ENCODE measurements at places on chromosomes 4 and X.

DNA sequence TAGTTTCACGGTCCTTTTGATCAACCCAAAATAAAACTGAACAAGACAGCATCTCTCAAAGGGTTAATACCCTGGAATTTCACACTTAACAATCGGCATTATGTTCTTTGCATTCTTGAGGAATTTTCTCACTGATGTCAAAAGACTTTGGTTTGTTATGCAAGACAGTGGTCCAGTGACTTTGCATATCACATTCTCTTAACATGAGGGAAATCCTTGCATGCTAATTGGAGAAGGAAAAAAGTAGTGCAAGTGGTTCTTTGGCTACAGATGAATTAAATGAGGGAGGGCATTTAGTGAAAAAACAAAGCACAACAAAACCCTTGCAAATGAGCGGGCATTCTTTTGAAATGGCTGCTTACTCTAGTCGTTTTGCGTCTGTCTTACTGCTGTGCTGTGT is 105.1 kb upstream of the LIMCH1 start:
- DNase-seq, result no peak

DNA sequence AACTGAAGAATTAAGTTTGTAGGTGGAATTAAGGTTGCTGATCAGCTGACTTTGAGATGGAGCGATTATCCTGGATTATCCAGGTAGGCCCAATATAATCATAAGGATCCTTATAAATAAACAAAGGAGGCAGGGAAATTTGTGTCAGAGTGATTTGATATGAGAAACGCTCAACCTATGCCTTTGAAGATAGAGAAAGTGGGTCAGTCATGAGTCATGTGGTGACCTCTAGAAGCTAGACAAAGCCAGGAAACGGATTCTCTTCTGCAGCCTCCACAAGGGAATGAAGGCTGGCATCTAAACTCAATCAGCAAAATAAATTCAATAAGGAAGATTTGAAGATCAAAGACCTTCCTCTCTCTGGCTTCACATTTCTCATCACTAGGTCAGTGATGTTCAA is 41.5 kb upstream of the SMIM10 start:
- DNase-seq, result no peak

DNA sequence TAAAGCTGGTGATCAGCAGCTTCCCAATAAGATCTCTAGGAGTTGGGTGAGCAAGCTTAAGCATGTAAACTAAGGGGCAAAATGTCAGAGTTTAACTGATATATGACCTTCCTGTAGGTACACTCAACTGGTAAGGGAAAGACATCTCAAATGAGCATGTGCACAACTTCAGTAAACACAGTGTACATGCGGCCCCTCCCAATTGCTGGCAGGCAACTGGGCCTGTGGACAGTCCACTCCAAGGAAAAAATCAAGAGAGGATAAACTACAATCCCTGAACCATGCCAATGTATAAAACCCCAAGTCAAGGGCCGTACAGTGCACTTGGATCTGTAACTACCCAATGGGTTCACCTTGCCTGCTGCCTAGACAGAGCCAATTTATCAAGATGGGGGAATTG is 4.9 kb upstream of the NAA11 start:
- no peak for DNase-seq

DNA sequence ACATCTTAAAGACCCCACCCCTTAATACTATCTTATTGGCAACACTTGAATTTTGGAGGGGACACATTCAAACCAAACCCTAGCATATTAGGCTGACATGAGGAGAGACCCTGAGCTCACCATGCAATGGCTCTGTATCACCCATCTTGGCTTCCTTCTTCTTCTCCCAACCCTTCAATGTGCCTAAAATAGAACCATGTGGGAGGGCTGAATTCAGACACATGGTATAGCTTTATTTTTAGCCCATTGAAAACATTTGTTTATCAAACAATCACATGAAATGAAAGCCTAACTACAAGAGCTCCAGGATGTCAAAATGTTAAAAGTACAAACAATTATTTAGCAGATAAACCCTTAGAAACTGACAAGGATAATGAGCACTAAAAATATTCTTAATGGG is 81.6 kb downstream of the RASL11B start:
- no peak for DNase-seq

DNA sequence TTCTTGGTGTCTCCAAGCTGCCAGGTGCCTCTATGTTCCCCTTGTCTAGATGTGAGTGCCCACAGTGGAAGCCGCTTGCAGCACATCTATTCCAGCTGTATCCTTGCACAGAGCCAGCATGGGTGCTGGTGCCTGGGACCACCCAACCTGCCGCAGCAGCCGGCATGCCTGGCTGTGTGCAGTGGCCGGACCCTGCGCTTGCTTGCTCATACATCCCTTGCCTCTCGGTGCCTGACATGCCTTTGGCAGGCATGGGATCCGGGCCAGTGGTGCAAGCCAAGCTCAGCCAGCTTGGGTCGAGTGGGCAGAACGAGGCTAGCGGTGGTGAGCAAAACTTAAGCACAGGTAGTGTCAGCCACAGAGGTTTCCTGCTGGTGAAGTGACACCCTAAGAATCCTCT is 355.1 kb downstream of the TLL1 start:
- DNase-seq, result no peak

- no peak for DNase-seq
These were observed 58.2 kb downstream of the WDR17 start for GRCh38 chr4:176123710-176124407.

GRCh38 chrX:11750046-11750445 is 8.0 kb upstream of the MSL3 start:
- DNase-seq, result no peak

DNA sequence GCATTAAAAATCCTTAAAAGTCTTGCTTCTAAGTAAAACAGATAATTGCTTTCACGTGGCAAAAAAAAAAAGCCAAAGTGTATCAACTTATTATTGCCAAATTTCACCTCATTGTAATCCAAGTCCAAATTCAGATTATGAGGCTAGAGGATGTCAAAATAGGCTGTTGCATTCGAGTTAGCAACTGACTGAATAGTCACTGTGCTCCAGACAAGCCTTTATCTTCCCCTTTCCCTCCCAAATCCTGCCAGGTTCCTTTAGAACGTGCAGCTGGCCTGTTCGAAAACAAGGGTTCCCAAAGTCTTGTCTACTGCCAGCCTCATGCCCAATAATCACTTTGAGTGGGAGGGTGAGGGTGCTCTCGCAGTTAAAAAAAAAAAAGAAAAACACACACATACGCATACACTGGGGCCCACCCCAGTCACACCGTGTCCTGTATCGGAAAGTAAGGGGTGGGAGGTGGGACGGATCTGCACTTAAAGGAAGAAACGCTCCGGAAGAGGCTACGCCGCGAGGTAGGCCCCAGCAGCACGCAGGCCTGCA is 603 bp downstream of the MAD2L1 start:
- DNase-seq, result no peak

DNA sequence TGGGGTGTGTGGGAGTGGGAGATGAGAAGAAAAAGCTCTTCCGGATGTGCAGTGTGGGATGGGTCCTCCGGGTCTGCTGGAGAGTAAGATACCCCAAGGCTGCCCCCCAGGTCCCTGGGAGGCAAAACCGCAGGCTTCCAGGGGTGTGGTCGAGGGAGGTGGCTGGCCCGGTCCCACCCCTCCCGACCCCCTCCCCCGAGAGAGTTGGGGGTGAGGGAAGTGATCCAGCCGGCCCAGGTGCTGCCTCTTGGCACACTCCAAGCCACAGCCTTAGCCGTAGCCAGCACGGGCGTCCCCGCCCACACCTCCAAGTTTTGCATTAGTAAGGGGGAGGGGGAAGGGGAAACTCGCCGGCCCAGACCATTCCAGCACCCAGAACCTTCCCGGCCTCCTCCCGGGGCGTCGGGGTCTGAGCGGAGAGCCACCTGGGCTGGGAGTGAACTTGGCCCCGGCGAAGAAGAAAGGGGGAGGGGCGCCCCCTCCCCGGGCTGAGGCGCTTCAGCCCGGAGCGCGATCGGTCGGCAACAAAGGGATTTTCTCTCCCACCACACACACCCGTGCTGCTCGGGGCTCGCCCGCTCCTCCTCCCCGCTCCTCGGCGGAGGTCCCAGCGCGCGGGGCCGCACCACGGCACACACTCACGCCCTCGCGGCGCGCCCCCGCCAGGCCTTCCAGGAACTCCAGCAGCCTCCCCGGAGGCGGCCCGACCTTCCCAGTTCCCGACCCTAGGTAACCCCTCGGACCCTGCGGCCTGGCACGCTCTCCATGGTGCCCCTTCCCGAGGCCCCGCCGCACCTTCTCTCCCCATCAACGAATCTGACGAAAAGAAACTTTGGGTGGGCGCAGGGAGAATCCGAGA is 14.4 kb downstream of the BCOR start:
- DNase-seq, result no peak

GRCh38 chr4:116561768-116562167 is 523.6 kb downstream of the TRAM1L1 start:
- DNase-seq, result no peak

- DNase-seq, result no peak
These were observed 109.9 kb upstream of the FAM47C start for GRCh38 chrX:36898301-36898700.

DNA sequence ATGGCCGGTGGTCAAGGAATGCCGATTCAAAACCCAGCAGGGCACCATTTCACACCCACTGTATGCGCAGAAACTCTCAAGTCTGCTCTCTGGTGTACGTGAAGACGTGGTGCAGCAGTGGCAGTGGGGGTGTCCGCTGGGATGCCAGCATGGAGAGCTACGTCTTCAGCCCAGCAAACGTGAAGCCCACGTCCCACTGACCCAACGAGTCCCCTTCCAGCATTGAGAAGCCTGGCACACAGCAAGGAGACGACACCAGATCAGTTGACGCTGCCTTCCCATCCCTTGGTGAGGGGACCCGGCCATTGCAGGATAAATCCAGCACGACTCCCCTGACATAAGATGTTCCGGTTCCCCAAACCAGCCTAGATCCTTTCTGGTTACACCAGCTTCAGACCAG is 2.2 kb upstream of the PLXNB3 start:
- DNase-seq, result no peak

GRCh38 chr4:8904041-8904501 is 32.4 kb upstream of the HMX1 start:
- DNase-seq, result no peak

DNA sequence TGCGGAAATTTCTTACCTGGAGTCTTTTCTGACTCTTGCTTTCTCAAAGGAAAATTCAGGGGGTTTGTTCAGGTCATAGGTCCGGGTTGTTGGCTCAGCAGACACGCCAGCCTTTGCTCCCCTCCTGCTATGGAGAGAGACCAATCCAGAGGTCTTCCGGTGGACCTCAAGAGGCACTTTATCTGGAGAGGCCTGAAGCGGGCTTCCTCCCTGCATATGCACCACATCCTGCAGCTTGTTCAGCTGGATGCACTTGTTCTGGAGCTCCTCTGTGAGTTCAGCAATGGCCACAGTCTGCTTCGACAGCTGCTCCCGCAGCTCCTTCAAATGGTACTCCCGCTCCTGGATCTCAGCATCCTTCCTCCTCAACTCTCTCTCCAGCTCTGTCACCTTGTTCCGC is 10.5 kb downstream of the PRKG2 start:
- no peak for DNase-seq

- no peak for DNase-seq
These were observed 13.8 kb downstream of the FAM53A start for GRCh38 chr4:1670279-1670678.

DNA sequence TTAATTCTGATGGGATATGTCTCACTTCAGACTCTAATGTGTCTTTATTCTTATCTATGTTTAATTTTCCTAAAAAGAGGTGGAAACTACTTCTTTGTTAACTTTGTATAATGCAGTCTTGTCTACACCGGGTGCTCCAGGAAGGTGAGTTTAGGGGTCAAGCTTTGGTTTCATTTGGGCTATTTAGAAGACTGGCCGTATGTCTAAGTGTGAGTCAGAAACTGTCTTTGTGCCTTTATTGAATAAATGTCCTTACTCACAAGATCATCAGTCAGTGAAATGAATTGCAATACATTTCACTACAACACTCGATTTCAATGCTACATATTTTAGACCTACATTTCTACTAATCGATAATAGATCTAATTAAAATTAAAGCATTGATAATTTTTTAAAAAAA is 56.2 kb downstream of the PROM1 start:
- no peak for DNase-seq

- no peak for DNase-seq
These were observed 30.1 kb downstream of the EGFL6 start for GRCh38 chrX:13599491-13599890.

GRCh38 chrX:46506076-46506475 is 39.1 kb downstream of the ZNF674 start:
- no peak for DNase-seq
